Panc1 (cell line): ENCODE measurements at places on chromosomes 5 and 9. TPM values are rescaled to one million over a fixed set of nuclear protein-coding genes. Genes with fewer than 3 reads are reported as not detected.

ZDHHC21 gene
- total RNA-seq, result 3.4 TPM

DNA sequence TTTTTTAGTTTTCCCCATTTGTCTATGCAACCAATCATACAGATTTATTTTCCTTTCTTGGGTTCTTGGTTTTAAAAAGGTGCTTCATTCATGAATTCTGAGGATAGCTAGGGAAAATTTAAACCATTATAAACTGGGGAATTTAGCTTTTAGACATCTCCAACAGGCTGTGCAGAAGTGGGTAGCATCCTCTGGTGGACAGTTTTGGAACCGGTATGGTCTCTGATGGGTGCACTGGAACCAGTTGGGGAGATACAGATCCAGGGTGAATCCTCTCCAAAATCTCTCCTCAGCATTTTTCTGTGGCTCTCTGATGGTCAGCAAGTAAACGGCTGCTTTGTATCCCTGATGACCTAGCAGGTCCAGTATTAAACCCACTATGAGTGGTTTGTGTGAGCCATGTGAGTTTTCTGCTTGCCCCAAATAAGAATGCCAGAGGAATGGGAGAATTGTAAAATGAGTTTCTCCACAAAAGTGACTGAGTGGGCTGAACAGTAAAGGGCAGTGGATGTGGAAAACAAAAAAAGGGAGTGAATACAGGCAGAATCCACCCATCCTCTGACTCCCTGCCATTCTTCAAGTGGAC, 9.1 kb upstream of the DNAJC25 start:
- DNase-seq, result peak; percentile 51

GRCh38 chr9:136482046-136482792, 621 bp downstream of the SEC16A start:
- no peak for DNase-seq

PCDHGA8 gene
- total RNA-seq, result 0.18 TPM

DNA sequence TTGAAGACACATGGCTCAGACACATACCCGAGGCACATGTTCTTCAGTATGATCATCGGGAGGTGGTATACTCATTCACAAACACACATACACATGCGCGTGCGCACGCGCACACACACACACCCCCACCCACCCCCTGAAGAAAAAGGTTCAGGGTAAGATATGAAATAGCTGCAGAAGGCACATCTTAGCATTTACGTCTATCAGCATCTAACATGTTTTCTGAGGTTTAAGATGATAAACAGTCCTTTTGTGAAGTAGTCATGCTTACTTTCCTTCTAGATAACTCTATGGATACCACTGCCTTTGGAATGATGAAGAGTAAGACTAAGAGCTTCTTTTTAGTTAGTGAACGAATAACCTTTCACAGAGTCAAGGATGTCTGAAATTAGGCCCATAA, 105.1 kb upstream of the GNA14 start:
- DNase-seq, result no peak

PCDHB2 gene
- 12.8 TPM for total RNA-seq

GRCh38 chr5:14343376-14343775, 200.2 kb downstream of the TRIO start:
- no peak for DNase-seq
